Activated T-cell treated with anti-CD3 and anti-CD28 coated beads, Interleukin-2, amount 50 U/mL, for 72 hours (primary cell): ENCODE measurements at places on chromosomes 6 and 20. TPM values are rescaled to one million over a fixed set of nuclear protein-coding genes. Genes with fewer than 3 reads are reported as not detected.

Gene CDH26
- total RNA-seq = 3.1 TPM

Gene LIME1
- 13.4 TPM for total RNA-seq

Gene DEFB124
- total RNA-seq = not detected

Gene DLK2
- total RNA-seq = 2.6 TPM

DNA sequence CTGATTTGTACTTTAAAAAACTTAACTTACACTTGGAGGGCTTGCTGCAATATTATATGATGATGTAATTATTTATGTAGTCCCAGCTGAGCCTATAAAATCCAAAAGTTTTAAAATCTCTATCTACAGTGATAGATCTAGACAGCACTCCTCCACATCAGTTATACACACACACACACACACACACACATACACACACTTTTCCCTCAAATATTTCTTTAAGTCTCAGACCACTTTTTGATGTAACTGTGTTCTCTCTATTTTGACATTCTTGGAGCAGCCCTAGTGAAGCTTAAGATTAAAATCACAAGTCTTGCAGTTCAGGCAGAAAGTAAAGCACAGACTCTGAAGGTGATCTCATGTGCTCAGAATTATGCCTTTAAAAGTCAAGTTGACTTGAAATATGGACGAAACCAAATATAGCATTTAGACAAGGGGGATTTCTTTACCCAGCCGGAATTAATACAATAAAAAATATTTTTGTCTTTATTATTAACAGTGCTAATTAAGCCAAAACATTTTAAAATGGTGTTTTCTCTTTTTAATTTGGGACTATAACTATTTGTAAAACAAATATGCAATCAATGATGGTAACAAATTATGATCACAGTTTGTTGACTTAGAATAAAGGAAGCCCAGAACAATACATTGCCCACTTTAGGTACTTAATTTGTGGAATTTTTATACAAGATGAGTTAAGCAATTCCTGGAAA is 63.5 kb upstream of the TMEM30A start:
- no peak for DNase-seq

Gene MYL9
- 0.62 TPM for total RNA-seq

DNA sequence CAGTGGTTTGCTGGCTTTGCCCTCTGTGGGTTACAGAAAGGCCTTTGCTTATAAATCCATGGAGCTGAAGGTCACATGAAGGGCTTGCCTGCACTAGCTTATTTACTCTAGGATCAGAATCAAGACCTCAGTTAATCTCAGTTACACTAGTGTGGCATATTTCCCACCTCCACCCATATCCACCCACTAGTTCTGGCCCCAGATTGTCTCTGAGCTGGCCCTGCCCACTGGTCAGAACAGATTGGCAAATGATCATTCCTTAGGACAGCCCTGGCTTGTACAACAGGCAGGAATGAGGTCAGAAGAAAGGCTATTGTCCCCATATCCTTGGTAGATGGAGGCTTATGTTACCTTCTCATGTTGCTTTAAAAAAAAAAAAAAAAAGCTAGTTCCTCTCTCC is 33.3 kb upstream of the SASH1 start:
- no peak for DNase-seq

Gene SRC
- 6.2 TPM for total RNA-seq

Gene TRIM10
- total RNA-seq = not detected

- no peak for DNase-seq
Observed at GRCh38 chr6:76518443-76518842, 446.0 kb upstream of the IMPG1 start.

Gene EMILIN3
- total RNA-seq = not detected

Gene RIPPLY2
- total RNA-seq = not detected

GRCh38 chr6:45609141-45609638 is 231.5 kb upstream of the SUPT3H start:
- no peak for DNase-seq

DNA sequence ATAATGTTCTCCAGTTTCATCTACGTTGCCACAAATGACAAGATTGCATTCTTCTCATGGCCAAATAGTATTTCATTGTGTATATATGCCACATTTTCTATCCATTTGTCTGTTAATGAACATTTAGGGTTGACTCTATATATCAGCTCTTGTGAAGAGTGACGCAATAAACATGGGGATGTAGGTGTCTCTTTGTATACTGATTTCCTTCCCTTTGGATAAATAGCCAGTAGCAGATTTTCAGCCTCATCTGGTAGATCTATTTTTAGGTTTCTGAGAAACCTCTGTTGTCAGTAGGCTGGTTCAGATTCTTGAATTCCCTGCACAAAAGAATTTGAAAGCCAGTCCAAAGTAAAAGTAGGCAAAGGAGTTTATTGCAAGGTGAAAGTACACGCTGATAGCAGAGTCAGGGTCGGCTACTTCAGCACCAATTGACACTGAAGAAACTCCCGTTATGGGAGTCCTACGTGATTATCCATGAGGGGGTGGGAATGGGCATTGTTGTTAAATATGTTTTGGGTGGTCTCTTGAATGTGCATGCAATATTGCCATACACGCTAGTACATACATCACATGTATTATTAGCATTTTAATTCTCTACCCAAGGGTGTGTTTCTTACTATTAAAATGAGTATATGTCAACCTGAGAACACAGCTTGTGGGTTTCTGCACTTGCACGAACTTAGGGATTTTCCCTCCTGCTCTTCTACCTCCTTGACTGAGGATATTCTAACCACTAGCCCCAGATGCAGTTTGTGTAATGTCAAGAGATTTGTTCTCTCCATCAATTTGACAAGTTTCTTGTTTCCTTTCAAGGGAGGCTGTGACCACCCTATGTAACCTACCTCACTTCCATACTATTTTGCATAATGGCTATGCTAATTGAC is 14.4 kb upstream of the SLC17A2 start:
- DNase-seq = peak; percentile 43

Gene TCF15
- not detected for total RNA-seq

DNA sequence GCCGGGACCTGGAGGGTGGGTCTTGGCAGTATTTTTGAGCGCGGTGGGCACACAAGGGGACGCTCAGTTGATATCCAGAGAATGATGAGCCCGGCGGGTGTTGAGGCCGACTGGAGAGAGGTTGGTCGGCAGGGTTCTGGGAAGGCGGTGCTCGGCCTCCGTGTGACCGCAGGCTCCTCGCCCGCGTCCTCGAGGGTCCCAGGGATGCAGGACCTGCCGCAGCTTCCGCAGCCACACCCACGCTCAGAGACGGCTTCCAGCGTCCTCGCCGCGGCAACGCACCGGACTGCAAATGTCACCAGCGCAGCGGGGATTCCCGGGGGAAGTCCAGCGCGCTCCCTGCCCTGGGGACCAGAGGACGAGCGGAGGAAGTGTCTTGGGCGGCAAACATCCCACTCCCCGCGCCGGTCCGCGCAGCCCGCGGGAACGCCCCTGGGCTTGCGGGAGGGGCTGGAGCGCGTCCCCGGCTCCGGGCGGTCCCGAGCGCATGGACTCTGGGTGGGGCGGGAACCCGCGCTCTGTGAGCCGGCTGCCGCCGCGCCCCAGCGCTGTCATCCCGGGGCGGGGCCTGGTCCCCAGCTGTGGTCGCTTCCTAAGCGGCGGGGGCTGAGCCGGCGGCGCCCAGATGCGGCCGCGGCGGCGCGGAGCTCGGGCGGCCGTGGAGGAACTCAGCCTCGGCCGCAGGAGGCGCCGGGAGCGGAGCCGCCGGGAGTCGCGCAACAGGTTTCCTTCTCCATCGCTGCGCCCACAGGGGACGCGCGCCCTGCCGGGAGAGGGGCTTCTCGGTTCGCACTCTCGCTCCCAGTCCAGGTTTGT is at the start of gene STX11:
Gene STX11, plus strand, starts transcription at position 624 of the 816 bp plus-strand sequence. CDS start 36,111 bp downstream, outside the sequence.
- DNase-seq = peak; percentile 86

Gene PAK5
- total RNA-seq = not detected

DNA sequence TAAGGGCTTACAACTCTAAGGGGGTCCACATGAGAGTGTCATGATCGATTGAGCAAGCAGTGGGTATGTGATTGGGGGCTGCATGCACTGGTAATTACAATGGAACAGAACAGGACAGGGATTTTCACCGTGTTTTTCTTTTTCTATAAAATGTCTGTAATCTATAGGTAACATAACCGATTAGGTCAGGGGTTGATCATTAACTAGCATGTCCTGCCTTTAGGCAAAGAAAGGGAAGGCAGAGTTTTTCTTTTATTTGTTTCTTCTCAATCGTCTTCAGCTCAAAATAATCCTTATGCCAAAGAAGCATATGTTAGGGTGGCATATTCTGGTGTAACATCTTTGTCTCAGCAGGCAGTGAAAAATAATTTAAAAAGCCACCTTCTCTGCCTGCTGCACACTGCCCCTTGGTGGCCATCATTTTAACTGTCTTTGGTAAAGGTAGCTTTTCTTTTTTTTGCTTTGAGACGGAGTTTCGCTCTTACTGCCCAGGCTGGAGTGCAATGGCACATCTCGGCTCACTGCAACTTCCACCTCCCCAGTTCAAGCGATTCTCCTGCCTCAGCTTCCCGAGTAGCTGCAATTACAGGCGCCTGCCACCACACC is 9.7 kb upstream of the CEP43 start:
- peak; percentile 44 for DNase-seq

DNA sequence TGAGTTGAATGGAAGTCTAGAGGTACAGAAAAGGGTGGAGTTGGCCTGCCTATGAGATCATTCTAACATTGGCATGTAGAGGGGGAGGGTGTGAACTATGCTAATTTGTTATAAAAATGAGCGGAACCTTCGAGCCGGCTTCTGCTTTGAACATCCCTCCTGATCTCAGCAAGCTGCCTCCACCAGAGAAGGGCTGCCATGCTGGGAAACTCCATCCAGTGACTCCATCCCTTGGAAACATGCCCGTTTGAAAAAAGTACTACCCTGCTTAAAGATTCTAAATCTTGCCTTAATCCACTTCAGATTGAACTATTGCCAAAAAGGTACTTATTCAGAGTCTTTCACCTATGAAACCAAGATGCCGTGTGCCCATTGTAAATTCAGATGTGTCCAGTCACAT is 43.6 kb upstream of the TMEM170B start:
- DNase-seq = no peak
